ENCODE measurements at places on chromosomes 2 and 18.
A peak's percentile ranks its signal among the peaks of the same experiment; 100 is the strongest.

- H3K36me3 ChIP-seq: peaks cover 32% of the 10 kb centered on the region
- no peak overlapping the region for H3K4me3 ChIP-seq
- H3K4me1 ChIP-seq: peaks cover 44% of the 10 kb centered on the region
- peak; percentile 84 for DNase-seq
- H3K27ac ChIP-seq: peak overlapping the region; percentile 75
Measured at GRCh38 chr2:240579771-240580614, 6.5 kb upstream of the CAPN10 start.

GRCh38 chr2:51997571-51997970 lies 965.6 kb upstream of the NRXN1 start:
- no peak overlapping the region for H3K27ac ChIP-seq
- no peak overlapping the region for H3K4me3 ChIP-seq
- no peaks in the 10 kb centered on the region for H3K36me3 ChIP-seq
- DNase-seq: no peak
- no peaks in the 10 kb centered on the region for H3K27me3 ChIP-seq

DNA sequence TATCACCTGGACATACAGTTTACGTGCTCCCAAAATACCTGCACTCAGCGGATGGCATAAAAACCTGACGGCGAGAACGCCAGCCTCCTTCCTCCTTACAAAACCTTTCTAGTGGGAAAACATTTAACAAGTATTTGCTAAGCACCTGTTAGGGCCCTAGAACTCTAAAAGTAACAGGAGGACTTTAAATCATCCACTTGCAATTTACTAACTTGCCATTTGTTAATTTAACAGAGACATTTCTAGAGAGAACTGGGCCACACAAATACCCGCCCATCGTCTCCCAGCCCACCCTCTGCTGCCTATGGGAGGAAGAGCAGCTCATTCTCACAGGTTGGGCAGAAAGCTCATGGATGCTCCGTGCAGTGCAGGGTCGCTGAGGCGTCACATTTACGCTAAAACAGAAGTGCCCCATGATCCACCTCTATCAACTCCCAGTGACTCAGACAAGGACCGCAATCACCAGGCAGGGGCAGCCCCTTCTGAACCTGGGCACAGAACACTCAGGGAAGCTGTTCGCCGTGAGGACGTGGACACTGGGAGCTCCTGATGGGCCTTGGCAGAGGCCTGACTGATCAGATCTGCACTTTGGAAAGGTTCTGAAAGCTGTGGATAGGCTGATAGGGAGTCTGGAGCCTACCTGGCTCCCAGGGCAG lies 106.9 kb downstream of the HDAC4 start:
- no peak overlapping the region for H3K4me3 ChIP-seq
- DNase-seq: no peak
- peaks cover 75% of the 10 kb centered on the region for H3K4me1 ChIP-seq
- no peaks in the 10 kb centered on the region for H3K27me3 ChIP-seq
- no peaks in the 10 kb centered on the region for H3K36me3 ChIP-seq
- H3K27ac ChIP-seq: peak overlapping the region; percentile 55

- H3K4me1 ChIP-seq: peaks cover 57% of the 10 kb centered on the region
- DNase-seq: no peak
- H3K4me3 ChIP-seq: peak overlapping the region; percentile 79
Measured at GRCh38 chr2:9556121-9556743, 602 bp upstream of the ADAM17 start.

- no peak for DNase-seq
- no peak overlapping the region for H3K27ac ChIP-seq
- H3K36me3 ChIP-seq: no peaks in the 10 kb centered on the region
Measured at GRCh38 chr2:234438305-234438977, 58.4 kb downstream of the ARL4C start.

Data from stomach (tissue), 19 donors.